ENCODE measurements at places on chromosomes 2 and 18.

GRCh38 chr2:234286118-234286598 is 210.7 kb downstream of the ARL4C start:
- no peak for DNase-seq

DNA sequence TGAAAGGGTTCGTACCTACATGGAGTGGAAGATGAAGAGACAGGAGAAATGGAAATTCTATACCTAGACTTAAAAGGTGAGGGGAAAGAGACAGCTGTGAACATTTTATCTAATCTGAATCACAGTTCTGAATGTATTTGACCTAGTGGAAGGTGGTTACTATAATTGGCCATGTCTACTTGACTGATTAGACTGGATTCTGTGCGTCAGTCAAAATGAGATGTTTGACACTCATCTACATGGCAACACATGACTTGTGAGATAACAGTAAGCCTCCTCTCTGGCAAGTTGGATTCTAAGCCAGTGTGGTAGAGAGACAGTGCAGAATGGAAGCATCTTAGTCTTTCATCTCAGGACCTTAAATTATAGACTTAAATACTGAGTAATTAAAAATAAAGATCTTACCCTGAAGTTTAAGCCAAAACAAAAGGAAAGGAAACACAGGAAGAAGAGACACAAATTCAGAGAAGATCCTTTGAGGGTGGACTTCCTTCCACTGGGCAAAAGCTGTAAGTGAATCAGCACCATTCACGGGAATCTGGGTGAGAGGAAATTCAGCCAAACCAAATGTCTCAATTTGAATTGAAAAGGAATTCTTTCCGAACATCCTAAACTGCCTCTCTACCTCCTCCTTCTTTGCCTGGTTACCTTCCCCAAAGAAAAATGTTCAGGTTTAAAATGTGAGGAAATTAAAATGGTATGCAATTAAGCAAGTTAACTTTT is 121.6 kb downstream of the EHBP1 start:
- no peak for DNase-seq

- no peak for DNase-seq
These were observed 444.3 kb downstream of the SLC4A3 start for GRCh38 chr2:220071696-220072095.

DNA sequence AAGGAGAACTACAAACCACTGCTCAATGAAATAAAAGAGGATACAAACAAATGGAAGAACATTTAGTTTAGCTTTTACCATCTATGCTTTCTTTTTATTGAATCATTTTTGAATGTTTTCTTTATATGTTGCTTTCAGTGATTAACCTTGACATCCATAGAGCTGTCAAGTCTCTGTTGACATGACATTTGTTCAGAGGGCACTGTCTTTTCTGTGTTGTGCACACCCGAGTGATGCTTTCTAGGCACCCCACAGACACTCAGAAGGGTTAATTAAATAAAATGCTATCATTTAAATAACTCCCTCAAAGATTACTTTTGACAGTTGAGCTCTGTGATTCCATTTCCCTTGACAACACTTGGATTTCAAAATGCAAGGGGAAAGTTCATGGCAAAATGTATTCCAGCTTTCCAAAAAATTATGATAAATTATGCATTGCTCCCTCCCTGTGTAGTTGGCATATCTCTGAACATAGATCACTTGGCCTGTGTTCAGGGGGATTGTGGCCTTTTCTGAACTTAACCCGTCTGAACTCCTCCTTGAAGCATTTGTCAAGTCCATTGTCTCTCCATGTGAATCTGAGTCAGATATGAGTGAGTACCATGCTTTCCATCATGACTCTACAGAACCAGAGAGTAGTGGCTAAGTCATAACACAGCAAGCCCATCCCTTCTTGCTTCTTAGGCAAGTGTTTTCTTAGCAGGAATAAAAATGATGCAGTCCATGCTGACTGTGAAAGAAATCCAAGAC is 372.6 kb downstream of the RPRM start:
- no peak for DNase-seq

GRCh38 chr2:100262046-100262445 is 60.3 kb downstream of the LONRF2 start:
- DNase-seq, result no peak

- no peak for DNase-seq
These were observed 40.6 kb upstream of the LAMA1 start for GRCh38 chr18:7158216-7158615.

DNA sequence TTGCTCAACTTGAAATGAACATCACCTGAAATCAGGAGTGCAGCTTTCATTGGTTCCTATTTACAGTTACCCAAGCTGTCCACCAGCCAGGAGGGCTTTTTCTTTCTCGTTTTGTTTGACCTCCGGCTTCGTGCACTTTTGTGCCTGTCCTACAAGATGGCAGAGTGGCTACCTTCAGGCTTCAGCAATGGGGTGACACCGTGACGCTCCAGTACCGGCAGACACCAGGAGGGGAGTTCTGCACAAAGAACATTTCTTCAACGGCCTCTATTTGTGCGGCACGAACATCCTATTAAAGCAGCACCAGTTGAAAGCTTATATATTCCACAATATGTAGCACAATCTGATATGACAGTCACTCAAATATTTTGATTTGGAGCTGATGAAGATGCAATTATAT is 18.3 kb downstream of the RNASEH1 start:
- DNase-seq, result no peak

GRCh38 chr2:230660294-230661060 is 52.2 kb upstream of the CAB39 start:
- no peak for DNase-seq

DNA sequence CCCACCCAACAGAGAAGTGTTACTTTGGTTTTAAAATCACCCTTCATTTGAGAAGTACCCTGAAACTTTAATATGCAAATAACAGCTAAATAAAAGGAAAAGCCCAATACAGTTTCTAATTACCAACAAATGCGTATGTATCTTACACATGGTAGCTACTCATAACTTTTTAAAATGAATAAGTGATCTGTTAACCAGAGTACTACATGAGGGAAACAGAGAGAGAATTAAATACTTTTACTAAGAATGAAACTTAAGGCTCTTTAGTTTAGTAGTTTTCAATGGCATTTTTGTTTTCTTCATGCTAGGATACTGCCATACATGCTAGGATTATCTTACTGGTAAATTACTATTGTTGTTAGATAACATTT is 39.1 kb upstream of the NABP1 start:
- no peak for DNase-seq

- no peak for DNase-seq
These were observed 186.7 kb upstream of the RBMS1 start for GRCh38 chr2:160680294-160680693.

DNA sequence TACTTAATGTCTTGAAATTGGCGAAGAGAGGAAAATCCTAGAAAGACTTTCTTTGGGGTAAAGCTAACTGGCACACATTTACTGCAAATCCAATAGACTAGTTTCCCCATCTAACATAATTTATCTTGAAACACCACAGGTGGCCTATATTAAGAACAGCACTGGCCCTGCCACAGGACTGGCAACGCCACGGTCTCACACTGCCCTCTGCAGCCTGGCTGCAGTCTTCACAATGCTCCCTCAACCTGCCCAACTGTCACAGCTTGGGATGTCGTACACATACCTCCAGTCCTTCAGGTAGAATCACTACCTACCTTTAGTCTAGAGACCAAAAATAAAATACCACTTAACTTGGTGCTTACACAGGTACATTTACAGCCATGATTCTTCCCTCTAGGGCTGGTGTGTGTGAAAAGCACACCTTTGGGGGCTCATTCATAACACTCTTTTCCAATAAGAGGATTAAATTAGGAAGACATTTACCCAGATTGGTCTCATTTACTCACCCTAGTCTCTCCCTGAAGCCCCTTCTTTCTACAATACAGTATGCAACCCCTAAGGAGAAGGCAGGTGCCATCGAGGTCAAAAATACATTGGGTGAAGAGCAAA is 222.2 kb downstream of the C1D start:
- DNase-seq, result no peak

DNA sequence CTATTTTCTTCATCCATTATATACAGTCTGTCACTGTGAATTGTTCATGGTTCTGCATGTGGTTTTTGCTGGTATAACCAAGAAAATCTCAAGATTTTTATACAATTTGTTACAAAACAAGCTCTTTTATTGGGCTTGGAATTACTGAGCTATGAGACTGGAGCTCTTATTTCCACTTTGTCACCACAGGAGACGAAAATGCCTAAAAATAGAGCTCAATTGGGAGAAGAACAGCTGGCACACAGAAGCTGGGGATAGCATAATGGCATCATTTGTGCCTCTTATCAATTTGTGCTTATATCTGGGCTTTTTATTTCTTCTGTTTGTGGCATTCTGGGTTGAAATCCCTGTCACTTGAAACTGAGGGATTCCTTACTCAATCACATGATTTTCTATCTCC is 219.1 kb downstream of the CALCRL start:
- no peak for DNase-seq

- no peak for DNase-seq
These were observed 88.8 kb downstream of the CDC42EP3 start for GRCh38 chr2:37582481-37583220.

- DNase-seq, result no peak
These were observed 94.2 kb downstream of the KCTD1 start for GRCh38 chr18:26454192-26454591.

DNA sequence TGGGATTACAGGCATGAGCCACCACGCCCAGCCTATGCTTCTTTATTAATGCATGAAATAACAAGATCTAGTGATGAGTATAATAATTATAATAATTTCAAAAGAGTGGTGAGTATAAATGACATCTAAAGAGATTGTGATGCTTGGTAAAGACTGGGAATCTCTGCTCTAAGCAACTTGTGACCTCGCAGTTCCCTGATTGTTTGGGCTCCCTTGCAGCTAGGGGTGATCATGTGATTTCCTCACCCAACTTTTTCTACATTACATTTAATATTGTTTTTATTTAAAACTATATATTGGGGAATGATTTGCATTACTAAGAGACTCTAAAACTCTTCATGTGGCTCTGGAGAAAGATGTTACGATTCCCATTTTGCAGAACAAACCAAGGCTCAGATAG is 4.1 kb upstream of the PPM1B start:
- DNase-seq, result no peak

GRCh38 chr2:240995041-240996021 is 3.1 kb upstream of the SNED1 start:
- DNase-seq, result no peak

- no peak for DNase-seq
These were observed 125.7 kb upstream of the PXDN start for GRCh38 chr2:1869987-1870386.

DNA sequence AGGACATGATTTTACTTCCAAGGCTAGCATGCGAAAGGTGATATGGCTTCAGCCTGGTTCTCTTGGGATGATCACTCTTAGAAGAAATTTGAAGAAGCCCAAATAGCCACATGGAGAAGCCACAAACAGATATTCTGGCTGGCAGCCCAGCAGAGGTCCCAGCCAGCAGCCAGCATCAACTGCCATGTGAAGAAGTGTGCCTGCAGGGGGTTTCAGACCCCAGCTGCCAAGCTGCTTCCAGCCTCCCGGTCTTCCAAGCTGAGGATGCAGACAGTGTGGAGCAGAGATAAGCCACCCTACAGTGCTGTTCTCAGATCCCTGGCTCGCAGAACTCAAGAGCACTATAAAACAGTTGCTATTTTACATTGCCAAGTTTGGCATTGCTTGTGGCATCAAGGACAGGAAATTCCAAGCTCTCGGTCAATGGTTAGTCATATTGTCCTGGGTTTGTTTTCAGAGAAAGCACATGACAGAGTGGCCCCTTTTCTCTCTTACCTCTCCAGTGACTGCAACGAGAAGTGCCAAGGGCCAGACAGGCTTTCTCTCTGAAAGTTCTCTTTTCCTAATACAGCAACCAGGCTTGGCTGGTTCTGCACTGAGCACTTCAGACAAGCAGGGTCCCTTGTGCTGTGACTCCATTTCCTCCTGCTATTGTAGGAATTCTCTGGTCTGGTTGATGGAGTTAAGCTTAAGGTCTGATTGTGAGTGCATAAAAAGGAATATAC is 223.7 kb downstream of the ANKRD30B start:
- no peak for DNase-seq

DNA sequence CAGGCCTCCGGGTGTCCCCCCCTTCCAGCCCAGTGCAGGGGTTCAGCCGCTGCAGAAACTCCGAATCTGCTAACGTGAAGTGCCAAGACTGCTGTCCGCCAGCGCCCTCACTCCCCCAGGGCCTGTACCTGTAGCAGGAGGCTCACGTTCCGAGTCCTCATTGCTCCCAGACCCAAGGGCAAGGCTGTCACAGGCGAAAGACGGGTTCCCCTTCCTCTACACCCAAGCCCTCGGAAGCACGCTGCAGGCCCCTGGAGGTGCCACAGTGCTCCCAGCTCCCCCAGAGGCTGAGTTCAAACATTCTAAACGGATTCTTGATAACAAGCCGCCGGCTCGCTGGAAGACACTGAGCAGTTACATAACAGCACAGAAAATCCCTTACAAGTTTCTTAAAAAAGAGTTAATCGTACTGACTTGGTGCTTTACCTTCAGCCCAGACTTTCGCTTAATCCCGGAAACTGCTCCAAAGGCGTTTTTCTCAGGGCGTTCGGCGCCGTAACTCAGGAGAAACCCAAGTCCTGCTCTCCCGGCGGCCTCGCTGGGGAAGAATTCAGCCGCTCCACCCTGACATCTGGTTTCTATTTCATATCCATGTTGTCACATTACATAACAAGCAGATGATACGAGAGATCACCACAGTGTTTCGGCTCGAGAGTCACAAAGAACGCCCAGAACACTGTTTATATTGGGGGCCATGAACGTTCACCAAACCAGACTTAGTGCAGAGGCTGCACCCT is 92.0 kb downstream of the HDAC4 start:
- no peak for DNase-seq

- DNase-seq, result no peak
These were observed 34.2 kb upstream of the ACTR2 start for GRCh38 chr2:65193446-65193845.

- DNase-seq, result no peak
These were observed 563 bp downstream of the KIF3C start for GRCh38 chr2:25981596-25982272.

DNA sequence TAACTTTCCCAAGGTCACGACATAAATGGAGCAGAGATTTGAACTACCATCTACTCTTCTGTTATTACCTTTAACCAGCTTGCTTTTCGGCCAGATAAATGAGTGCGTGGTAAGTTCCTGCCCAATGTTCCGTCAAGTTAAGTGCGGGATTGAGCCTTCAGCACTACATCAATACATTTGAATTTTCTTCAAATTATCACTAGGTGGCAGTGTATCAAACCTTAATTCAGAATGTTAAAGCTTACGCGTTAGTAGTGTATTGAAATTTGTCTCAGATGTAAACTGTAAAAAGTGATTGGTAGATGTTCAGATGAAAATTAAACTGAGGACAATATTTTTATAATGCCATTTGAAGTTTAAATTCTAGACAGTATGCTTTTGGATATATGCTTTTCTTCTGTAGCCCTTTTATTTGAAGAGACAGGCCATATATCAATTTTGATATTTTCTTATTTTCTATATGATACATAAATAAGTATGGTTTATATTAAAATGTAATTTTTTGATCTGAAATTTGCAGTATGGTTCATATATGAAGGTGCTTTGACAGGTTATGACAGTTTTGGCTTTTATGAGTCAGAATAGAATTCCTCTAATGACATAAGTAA is 681.3 kb downstream of the ADCYAP1 start:
- DNase-seq, result no peak

- DNase-seq, result peak; percentile 24
These were observed 2.2 kb downstream of the MPP4 start for GRCh38 chr2:201696151-201696659.
